NCI-H1048 (cell line): ENCODE measurements at places on chromosomes 11 and 22.

DNA sequence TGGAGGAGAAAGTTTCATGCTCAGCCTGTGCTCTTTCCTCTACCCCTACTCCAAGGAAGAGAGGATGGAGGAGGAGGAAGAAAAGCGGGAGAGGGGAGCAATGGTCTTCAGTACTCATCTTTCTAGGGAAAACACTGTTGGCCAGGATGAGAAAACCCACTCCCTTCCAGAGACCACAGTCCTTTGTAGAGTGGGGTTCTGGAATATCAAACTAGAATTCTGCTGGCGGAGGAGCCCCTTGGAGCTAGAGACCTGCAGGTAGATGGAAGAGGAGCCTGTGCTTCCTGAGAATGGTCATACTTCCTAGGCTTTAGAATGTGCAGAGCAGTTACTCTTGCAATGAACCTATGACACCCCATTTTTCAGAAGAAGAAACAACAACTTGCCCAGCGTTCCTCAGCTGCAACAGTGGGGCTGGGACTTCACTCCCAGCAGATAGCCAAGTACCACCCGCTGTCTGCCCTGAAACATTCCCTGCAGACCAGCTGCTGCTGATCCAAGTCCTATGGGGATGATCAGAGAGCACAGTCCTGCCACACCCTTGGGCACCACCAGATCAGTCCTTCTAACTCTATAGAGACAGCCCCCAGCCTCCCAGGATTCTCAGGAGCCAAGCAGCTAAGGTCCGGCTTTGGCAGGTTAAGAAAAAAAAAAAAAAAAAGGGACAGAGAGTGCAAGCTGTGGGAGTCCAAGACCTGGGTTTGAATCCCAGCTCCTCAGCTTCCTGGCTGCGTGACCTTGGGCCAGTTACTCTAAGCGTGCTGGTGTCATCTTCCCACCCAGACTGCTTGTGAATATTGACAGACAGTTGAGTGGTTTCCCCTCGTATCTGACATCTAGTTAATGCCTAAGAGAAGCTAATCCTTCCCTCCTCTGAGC, 664 bp downstream of the PTGDR2 start:
- no peak for DNase-seq

GRCh38 chr11:70573701-70574151, 175.4 kb downstream of the CTTN start:
- DNase-seq, result no peak

- DNase-seq, result no peak
Measured at GRCh38 chr22:45504373-45505341, 2.0 kb downstream of the FBLN1 start.

DNA sequence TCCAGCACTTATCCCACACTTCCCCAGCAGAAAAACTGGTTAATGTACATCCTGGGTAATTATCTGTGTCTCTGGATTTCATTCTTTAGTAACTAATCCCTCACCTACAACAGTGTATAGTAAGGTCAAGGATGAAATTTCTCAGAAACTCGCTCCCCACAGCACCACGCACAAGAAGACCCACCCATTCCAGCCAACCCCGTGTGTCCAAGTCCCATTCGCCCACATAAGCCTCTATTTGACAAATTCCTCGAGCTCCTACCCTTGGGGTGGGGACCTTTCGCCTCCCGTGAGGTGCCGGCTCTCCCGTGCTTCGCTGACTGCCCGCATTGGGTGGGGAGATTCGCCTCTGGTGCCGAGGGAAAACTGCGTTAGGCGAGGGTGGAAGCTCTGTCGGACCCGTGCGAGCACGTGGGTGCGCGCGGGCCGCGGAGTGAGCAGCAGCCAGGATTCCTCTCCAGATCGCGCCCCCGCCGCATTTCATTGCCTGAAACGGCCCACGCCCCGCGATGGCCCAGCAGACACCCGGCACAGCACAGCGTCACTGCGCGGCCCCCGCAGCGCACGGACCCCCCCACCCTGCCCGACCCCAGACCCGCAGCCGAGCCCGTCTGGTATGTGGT, 866 bp downstream of the EXPH5 start:
- DNase-seq, result no peak

- no peak for DNase-seq
Measured at GRCh38 chr11:126348806-126349582, 6.5 kb upstream of the ST3GAL4 start.

GRCh38 chr11:106601684-106602297, 416.5 kb downstream of the GUCY1A2 start:
- DNase-seq, result peak; percentile 34

- DNase-seq, result no peak
Measured at GRCh38 chr22:43508489-43508888, 96.7 kb downstream of the MPPED1 start.

DNA sequence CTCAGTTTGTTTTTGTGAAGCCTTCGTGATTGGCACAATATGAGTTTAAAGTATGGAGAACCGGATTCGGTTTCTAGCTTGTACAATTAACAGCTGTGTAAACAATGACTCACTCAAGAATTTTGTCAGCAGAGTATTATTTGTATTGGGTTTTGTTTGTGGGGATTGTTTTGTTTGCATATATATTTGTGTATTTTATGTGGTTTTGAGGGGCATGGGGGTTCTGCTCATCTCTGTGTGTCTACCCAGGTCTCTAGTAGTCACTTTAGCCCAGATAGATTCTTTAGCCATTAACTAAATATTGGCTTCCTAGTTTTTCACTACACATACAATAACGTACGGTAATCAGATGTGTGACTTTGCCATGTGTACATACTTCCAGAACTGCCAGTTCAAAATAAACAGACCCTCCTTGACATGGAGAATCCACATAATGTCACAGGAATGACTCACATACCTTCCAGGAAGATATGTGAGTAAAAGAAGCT, 7.5 kb upstream of the MS4A7 start:
- DNase-seq, result no peak
